Activated T-cell treated with anti-CD3 and anti-CD28 coated beads, Interleukin-2, amount 50 U/mL, for 4 hours (primary cell): ENCODE measurements at places on chromosomes 12 and 14. TPM values are rescaled to one million over a fixed set of nuclear protein-coding genes. Genes with fewer than 3 reads are reported as not detected.

- no peak for DNase-seq
Observed at GRCh38 chr12:104956870-104957718, 996 bp downstream of the SLC41A2 start.

GRCh38 chr14:58215191-58215914 lies 15.4 kb downstream of the ACTR10 start:
- DNase-seq = no peak

DNA sequence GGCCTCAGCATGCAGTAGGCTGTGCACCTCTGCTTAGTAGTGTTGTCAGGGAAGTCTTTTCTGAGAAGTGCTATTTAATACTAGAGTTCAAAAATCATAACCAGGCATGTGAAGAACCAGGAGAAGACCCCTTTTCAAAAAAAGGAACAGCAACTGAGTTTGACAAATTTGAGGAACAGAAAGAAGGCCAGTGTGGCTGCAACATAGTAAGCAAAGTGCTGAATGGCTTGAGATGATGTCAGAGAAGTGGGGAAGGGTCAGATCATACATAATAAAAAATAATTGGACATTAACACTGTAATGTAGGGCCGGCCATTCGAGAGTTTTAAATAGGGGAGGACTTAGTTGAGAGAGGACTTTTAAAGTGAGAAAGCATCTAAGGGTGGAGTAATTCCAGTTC lies 11.1 kb upstream of the CNTN1 start:
- no peak for DNase-seq

- DNase-seq = no peak
Observed at GRCh38 chr14:34113991-34114390, 163.1 kb upstream of the EGLN3 start.

- no peak for DNase-seq
Observed at GRCh38 chr14:105096206-105096875, 31.1 kb upstream of the GPR132 start.

- DNase-seq = no peak
Observed at GRCh38 chr14:101588286-101588975, 27.1 kb downstream of the DIO3 start.

Gene APAF1
- total RNA-seq = 9.2 TPM

Gene LRP1-AS
- not detected for total RNA-seq
